Activated naive CD8-positive, alpha-beta T cell treated with anti-CD3 and anti-CD28 coated beads for 36 hours (primary cell): ENCODE measurements at places on chromosomes 3 and 15.

DNA sequence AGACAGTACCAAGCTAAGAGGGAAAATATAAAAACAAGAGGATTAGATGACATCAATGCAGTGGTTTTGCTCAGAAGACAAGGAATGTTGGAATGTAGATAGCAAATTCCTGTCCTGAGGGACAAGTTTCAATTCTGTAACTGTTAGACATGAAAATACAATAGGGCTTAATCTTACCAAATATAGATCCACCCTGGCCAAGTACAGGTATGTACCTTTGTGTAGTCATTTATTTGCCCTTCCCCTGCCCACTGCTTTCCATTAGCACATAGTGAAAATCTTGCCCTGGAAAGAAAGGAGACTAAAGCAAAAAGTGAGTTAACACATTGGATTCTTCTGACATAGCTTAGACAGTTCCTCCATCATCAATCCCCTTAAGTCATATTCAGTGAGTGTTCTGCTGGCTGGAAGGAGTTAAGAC is 389.0 kb upstream of the THBS1 start:
- no peak for DNase-seq

DNA sequence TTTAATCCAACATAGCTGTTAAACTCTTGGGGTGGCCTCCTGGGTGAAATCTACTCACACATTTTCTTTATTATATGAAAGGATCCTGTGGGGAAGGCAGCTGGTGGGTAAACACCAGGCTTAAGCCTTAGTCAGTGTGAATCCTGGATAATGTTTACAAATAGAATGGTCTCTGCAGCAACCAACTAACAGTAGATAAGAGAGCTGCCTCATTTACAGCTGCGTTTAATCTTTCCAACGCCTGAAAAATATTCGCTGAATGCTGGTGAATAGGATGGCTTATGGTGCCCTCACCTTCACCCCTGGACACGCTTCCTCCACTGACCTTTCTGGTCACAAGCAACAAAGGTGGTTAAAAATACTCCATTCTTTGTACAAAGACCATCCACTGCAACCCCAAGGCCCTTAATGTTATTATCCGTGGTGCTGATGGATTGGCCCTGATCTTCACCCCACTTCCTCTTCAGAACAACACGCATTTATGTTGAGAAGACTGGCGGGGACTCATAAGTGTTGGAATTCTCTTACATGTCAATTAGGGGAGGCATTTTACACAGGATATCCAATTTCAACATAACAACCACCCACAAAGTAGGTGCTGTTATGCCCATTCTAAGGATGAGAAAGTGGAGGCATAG is 120.0 kb upstream of the FRMD4B start:
- no peak for DNase-seq

- no peak for DNase-seq
These were observed 35.0 kb upstream of the VGLL3 start for GRCh38 chr3:87025661-87026645.

DNA sequence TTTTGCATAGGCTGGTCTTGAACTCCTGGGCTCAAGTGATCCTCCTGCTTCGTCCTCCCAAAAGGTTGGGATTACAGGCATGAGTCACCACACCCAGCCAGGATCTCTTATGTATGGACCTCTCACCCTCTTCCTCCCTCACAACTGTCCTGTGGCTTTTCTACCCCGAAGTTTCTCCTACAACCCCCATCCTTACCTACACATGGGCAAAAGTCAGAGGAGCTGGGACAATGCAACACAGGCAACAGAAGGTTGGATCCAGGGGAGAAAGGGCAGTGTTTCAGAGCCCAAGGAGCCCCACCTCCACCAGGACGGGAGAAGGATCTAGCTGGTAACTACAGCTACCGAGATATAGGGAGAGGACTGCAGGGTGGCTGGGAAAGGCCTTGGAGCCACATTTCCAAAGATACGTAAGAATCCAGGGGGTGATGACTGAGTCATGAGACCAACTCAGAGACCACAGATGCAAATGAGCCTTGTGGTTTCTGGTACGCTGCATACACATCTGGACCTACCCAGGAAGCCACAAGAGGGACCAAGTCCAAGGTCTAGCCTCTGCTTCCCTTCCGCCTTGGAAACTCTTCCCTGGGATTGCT is 13.6 kb downstream of the IGDCC4 start:
- DNase-seq, result no peak

GRCh38 chr3:98563661-98564281 is 29.6 kb downstream of the CPOX start:
- DNase-seq, result no peak

- no peak for DNase-seq
These were observed 18.8 kb upstream of the PLXND1 start for GRCh38 chr3:129625072-129625874.

DNA sequence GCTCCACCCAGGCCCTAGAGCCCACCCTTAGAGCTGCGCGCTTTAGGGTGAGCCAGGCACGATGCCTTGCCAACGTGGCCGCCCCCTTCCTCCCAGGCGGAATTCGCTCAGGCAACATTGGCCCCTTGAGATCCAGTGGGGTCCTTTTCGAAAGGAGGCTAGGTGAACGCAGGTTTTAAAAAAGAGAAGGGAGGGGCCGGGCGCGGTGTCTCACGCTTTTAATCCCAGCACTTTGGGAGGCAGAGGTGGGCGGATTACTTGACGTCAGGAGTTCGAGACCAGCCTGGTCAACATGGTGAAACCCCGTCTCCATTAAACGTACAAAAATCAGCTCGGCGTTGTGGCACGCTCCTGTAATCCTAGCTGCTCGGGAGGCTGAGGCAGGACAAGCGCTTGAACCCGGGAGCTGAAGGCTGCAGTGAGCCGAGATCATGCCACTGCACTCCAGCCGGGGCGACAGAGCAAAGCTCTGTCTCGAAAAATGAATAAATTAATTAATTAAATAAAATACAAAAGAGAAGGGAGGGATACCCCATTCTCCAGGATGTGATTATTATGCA is 984 bp upstream of the RPP25 start:
- peak; percentile 22 for DNase-seq

- no peak for DNase-seq
These were observed 429.5 kb downstream of the ZIC1 start for GRCh38 chr3:147838652-147839051.

GRCh38 chr3:153070511-153070868 is 91.5 kb upstream of the RAP2B start:
- no peak for DNase-seq

DNA sequence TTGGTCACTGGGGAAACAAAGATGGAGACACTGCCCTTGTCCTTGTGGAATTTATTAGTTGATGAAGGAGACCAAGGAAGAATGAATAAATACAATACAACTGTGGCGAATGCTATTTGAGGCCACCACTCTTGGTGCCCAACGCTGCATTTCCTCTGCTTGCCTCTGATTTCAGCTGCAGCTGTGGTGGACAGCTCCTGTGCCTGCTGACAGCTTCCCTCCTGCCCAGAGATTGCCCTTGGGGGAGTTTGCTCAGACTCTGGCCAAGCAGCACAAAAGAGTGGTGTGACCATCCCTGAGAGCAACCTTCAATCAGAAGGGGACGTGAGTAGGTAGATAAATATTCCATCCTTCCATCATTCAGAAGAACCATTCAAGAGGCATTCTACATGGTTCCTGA is 64.6 kb upstream of the FHIT start:
- DNase-seq, result no peak

GRCh38 chr3:81763001-81763400 is 1.6 kb upstream of the GBE1 start:
- DNase-seq, result no peak

DNA sequence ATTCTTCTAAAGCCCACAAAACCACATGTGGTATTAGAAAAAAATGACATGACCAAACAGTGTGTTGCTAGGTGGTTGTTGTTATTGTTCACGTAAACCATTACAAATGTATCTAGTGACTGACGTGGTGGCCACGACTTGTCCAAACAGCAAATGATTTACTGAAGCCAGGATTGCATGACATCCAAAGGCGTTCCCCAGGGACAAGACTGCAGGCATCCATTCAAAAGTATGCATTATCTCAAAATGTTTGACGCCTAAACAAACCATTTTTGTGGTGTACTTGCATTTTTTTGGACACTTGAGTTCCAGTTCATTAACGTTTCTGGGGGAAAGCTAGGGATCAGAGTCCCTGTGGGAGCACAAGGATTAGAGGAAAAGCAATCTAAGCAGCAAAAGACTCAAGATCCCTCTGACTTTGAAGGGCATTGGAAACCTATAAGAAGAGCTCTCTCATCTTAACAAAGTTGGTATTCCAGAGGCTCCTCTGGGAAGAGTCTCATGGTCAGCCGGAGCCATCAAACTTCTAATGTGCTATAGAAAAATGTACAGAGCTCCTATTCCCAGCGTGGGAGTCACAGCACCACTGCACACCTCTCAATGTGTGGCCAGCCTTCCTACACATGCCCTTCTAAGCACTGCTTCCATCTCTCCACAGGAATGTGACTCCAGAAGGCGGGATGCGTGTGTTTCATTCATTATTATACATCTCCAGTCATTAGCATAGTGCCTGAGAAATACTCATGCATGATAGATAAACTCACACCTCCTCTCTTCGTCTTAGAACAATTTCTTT is 62.9 kb downstream of the FBN1 start:
- DNase-seq, result no peak

GRCh38 chr15:69317392-69317841 is 18.7 kb downstream of the PAQR5 start:
- no peak for DNase-seq

DNA sequence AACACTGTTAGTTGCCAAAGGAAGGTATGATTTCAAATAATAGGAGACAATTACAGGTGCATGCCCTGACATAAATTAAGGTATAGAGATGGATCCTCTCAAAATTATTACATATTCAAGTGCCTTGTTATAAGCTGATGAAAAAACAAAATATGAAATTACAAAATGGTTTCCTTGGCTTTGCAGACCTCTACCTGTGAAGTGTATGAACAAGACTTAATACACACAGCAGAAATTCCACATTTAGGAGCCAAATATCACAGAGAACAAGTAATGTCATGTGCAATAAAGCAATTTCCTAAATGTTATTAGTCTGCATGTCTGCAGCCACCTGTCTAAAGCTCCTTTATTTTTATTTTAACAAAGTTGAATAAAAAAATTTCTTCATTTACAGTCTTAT is 151.5 kb downstream of the ALCAM start:
- no peak for DNase-seq

DNA sequence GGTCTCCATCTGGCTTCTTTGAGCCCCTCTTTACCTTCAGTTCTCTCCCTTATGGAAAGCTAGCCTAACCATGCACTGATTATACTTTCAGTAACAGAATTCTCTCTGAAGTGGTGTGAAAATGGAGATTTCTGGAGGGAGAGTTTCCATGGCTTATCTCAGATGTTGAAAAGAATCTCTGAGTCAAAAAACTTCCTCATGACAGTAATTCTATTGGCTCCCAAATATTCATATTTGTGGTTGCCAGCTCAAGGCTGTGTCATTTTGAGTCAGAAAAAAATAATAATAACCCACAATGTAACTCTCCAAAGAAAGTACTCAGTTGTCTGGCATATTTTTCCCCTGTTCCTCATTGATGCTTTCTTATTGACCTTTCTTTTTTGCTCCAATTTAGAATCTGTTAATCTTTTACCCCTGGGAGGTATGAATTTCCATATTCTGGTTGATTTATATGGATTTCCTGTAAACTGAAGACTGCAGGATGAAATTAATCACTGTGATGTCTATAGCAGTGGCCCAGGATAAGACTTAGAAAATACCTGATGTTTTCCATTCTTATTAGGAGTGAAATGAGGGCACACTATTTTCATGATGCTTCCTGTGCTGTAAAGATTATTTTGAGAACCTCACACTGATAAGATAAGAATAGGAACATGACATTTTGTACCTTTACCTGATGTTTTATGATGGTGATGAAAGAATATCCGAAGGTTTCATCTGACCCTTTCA is 149.5 kb upstream of the EPHA3 start:
- DNase-seq, result no peak

GRCh38 chr15:100728371-100729201 is 126.2 kb downstream of the ASB7 start:
- DNase-seq, result no peak

DNA sequence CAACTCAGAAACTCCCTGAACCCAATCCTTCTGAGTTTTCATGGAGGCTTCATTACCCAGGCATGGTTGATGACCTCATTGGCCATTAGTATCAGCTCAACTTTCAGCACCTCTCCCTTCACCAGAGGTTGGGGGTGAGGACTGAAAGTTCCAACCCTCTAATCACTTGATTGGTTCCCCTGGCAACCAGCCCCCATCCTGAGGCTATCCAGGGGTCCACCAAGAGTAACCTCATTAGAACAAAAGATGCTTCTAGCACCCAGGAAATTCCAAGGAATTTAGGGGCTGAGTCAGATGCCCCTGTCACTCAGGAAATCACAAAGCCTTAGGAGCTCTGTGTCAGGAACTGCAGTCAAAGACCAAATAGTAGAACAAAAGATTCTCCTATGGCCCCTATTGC is 43.8 kb downstream of the ADAMTSL3 start:
- no peak for DNase-seq

- DNase-seq, result no peak
These were observed 56.8 kb downstream of the DNAJB8 start for GRCh38 chr3:128409624-128410581.

- DNase-seq, result no peak
These were observed 9.0 kb downstream of the C2CD4A start for GRCh38 chr15:62075595-62076277.

DNA sequence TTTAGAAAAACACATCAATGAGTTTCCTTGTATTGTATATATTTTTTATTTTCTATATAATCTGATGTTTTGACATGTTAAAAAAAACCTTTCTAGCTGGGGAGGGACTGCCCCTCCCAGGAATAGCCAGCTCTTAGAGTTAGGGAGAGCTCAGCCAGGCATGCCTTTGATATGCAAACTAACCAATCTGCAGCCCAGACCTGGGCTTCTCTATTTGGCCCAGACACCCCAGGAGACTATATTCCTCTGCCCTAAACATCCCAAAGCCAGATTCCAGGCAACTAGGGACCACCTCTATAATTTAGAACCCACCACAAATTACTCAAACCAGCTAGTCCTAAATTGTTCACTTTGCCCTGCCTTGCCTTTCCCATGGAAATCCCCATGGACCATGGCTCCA is 390.9 kb upstream of the ADAMTS9 start:
- DNase-seq, result no peak

- no peak for DNase-seq
These were observed 20.7 kb upstream of the PPP2R3A start for GRCh38 chr3:135944831-135945230.

DNA sequence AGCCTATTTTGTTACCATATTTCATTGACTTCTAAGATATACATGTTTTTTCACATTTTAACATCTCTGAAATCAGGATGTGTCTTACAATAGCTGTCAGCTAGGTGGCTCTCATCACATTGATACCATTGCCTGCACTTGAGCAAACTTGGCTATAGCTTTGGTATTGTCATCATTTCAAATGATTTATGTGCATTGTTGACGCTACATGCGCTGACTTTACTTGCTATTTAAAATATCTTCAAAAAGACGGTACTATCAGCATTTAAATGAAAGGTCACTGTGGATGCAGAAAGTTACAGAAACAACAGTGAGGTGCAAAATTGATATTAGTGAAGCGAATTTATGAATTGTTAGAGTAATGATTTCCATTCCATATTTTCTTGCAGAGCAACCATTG is 54.0 kb upstream of the ABHD2 start:
- no peak for DNase-seq

- DNase-seq, result no peak
These were observed 122.2 kb upstream of the C2CD4B start for GRCh38 chr15:62287066-62287857.
